ENCODE measurements at places on chromosomes 2 and 18.

GRCh38 chr2:131031431-131031841 lies 61.8 kb downstream of the FAM168B start:
- no peak for DNase-seq

DNA sequence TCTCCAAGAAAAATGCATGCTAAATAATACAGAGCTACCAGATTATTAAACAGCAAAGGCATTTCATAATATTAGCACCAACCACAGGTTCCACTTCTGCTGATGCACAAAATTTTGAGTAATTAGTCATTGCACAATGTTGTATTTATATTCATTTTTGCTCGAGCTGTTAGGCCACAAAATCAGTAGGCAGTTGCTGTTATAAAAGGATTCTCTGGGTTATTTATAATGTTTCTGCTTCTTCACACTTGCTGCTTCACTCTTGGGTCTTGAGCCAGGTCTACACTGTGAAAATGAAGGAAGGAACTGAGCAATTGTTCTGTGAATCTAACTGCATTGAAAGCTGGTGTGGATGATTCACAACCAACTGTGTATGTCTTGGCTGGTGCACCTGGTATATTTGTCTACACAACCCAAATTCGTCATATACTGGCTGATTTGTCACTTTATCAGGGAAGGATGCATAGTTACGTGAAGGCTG lies 38.3 kb downstream of the MRPL33 start:
- peak; percentile 83 for DNase-seq

- no peak for DNase-seq
These were observed 49.1 kb downstream of the HDAC4 start for GRCh38 chr2:239351687-239352086.

DNA sequence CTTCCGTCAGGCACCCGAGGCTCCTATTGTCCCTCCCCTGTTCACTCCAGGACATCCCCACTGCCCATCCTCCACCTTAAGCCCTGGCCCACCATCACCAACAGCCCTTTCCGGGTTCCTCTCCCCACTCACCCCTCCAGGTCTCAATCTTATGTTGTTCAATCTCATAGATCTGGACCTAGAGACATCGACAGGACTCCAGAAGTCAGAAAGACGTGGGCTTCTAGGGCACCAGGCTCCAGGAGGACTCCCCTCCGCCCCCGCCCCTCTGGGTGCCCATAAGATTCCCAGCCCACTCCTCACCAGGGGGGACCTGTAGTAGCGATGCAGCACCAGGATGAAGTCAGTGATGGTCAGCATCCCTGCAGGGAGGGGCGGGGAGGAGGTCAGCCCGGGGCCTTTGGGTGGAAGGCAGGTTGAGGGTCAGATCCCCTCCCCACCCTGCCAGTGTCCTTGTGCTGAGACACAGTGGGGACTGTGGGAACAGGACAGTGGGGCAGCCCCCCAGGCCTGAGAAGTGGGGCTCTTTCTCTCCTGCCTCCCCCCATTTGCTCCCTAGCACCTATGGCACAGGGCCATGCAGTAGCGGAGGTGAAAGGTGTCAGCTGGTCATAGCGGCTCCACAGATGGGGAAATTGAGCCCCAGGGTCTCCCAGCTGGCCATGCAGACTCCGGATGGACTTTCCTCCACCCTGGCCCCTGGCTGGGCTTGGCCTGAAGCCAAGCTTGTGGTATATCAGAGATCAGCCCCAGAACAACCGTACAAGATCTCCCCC lies 3.7 kb downstream of the PRKAG3 start:
- DNase-seq: no peak

- DNase-seq: peak; percentile 96
These were observed 80.2 kb downstream of the EFEMP1 start for GRCh38 chr2:55843096-55843993.

Measured in iris pigment epithelial cell (primary cell).